ENCODE measurements at places on chromosomes 2 and 18.
A peak's percentile ranks its signal among the peaks of the same experiment; 100 is the strongest.

DNA sequence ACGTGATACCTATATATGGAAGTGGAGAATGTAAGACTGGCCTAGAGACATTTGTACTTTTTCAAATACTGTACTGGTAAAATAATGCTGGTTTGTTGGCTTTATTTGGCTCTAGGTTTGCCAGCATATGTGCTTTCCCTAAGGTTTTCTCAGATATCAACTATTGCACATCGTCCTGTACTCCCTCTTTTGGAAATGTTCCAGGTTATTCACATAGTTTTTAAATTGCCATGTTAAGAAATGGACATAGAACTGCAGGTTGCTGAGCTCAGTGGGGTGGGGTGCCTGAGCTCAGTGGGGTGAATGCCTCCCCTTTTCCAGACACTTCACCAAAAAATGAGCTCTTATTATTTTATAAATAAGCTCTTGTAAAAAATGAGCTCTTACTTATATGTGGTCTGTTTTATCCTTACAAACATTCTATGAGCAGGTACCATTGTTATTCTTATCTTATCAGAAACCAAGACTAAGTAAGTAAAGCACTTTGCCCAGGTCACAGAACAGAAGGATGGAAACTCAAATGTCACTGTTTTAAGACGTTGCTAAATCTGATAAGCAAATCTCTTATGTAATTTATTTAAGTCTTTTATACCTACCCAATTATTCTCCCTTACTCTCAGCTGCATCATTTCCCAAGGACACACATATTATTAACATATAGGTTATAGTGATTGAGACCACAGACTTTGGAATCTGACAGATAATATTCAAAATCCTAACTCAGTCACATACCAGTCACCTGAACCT, 99.0 kb downstream of the CPS1 start:
- no peak for DNase-seq

GRCh38 chr2:147792966-147793617, 51.7 kb upstream of the ACVR2A start:
- DNase-seq = no peak

- DNase-seq = no peak
Measured at GRCh38 chr2:119827866-119828507, 68.3 kb downstream of the PTPN4 start.

DNA sequence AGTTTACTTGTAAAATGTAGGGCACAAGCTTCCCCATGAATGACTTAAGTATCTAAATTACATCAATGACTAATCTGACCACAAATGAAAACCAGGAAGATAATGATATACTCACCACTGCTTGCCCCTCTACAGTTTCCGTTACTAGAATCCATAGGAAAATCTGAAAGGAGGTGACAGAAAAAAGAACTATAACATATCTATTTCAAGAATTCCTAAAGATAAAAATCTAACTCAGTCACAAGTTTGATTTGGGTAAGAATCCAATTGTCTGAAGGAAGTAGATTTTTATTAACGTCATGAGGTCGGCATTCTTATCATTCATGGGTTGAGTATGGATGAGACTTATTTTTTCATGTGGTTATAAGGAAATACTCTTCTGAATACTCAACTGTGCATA, 7.8 kb downstream of the FRZB start:
- no peak for DNase-seq

GRCh38 chr2:99881901-99882591, 260.3 kb downstream of the AFF3 start:
- no peak for DNase-seq

DNA sequence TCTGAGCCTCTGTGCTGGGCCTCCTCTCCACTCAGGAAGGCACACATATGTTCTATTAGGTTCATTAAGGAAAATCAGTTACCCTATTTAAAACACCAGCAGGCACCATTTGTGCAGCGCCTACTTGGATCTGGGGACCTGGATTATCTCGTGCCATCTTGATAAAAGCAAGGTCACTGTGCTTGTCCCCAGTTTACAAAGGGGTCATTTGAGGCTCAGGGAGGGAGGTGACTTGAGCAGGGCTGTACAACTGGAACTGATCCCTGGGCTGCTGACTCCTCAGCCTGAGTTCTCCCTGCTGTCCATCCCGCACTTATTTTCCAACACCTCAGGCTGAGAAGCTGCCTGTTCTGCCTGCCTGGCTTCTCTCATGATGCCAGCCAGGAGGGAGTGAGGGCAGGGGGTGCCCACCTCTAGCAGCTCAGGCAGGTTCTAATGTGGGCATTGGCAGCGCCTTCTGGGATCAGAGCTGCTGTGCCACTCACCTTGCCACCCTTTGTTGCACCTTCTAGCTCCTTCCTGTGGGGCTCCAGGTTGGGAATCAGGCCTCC, 120.3 kb downstream of the GLI2 start:
- DNase-seq = no peak

- DNase-seq = no peak
Measured at GRCh38 chr18:21805771-21806366, 65.3 kb downstream of the MIB1 start.

DNA sequence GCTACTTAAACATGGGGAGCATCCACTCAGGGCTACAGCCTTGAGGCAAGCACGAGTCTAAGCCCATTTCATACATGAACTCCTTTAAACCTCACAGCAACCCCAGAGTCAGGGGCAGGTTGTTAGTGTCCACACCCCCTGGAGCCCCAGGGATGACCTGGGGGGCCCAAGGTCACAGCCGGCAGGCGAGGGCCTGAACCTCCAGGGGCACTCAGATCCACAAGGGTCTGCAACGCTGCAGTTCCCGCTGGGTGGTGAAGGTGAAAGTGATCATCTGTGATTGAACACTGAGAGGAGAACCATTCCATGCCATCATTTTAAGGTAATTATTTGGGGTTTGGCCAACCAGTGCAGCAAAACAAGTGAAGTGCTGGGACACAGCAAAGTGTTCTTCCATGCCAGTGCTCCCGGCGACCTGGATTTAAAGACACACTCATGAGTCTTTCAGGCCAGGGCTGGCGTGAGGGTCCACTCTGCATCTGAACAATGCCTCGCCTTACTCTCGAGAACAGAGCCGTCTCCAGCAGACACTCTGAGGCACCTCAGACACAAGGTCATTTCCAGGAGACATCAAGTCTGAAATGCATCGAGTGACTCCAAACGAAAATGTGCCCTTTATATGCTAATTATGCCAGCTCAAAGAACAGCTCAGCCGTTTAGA, 61.6 kb upstream of the SNTG2 start:
- no peak for DNase-seq

DNA sequence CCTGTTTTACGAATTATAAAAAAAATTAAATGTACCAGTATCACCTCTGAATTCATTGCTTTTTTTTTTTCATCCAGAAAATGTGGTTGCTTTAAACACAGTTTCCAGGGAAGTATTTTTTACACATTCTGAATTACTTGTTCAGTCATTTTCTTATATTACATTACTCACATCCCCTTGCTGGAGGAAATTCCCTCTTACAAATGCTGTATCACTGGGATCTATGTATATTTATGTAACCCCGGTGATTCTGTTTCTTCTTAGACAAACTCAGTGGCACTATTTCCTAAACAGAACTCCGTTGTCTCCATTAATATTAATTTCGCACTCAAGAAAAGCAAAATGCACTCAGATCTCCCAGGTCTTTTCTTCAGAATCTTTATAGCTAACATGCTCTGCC, 1078.5 kb upstream of the ZEB2 start:
- no peak for DNase-seq

GRCh38 chr2:38394903-38395341, 17.8 kb upstream of the ATL2 start:
- no peak for DNase-seq

DNA sequence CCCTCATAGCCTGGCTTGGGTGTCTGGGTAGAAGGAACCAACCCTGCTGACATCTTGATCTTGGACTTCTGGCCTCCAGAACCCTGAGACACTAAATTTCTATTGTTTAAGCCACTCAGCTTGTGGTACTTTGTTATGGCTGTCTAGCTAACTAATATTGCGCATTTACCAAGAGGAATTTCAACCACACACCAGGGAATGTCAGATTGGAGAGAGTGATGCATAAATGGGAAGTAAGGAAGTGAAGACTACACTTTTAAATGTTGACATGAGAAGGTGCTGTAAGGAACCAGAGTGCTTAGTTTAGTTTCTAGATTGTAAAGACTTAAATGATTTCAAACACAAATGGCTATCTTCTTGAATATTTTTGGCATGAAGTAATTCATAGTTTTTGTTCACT, 98.9 kb upstream of the ITGB6 start:
- DNase-seq = no peak

- no peak for DNase-seq
Measured at GRCh38 chr2:37869304-37869703, 55.8 kb upstream of the RMDN2 start.

- DNase-seq = no peak
Measured at GRCh38 chr2:132604561-132604960, 65.4 kb downstream of the LYPD1 start.

DNA sequence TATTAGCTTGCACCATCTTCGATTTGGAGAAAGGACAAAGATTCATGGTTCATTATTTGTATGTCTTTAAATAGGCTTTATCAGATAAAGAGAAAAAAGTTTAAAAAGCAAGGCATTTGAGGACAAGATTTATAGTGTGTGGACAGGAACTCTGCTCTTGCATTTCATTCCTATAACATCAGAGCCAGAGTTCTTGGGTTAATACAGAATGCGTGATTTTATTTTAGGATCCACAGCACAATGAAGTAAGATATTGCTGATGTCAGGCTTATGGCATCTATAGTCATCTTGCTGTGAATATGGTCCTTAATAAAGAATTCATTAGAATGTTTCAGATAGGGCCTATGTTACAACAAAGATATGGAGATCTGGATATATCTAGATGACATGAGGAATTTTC, 19.7 kb downstream of the RASGRP3 start:
- no peak for DNase-seq

DNA sequence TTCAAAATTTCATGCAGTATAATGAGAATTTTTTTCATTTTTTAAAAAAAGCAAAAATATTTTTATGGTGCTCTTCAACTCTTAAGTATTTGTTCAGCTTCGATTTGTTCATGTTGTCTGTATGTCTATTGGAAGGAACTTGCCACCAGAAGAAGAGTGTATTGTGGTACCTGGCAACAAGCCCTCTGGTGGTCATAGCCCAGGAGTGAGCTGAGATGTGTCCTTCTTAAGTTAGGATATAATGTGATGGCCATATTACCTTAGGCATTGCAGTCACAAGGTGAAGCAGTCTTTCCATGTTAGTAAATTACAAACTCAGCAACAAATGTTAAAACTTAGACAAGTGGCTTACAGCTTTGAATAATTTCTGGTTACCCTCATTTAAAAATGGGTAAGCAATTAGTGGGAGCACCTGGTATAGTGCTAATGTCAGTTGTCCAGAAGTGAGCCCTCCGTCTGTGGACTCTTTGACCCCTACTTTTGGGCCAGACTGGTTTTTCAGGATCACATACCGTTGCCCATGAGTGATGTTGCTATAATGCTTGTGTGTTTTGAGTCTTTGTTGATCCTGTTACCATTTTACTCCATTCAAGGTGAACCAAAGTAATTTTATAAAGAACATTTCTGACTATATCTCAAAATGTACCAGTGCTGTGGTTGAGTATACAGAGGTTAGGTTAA, 57.4 kb downstream of the MYO1B start:
- no peak for DNase-seq

- no peak for DNase-seq
Measured at GRCh38 chr2:102331311-102331980, 20.1 kb downstream of the IL1RL1 start.

GRCh38 chr2:71879509-71880184, 268.0 kb downstream of the CYP26B1 start:
- DNase-seq = no peak

DNA sequence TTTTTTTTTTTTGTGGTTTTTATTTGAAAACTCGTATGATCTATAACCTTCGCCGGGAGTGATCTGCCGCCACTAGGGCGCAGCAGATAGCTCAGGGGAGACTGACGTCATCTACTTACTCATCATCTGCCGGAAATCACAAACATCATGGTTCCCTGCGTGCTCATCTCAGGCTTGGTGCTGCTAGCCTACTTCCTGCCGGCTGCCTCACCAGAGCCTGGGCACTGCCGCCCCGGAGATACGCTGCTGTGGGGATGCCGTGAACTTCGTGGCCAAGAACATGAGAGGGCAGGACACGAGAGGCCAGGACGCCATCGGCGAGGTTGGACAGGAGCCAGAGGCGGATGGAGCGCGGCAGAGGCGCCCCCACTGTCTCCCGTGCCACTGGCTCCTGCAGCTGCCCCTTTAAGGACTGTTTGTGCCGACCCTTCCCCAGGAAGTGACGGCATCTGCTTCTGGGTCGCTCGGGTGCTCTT, 68.8 kb downstream of the DOK6 start:
- no peak for DNase-seq

DNA sequence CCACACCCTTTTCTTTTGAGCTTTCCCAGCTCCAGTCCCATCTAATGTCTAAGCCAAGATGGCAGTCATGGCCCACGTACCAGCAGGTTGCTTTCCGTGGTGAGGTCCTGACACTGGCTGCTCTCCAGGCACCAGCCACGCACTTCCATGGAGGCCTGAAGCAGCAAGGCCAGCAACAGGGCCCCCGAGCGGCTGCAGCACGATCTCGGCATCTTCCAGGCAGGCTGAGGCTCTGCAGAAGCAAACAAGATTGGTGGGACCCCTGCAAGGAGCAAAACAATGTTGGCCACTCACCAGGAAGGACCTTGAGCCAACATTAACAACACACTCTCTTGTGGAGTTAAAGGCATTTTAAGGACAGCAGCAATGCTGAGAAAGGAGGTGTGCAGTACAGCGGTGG, 3.8 kb downstream of the POMC start:
- DNase-seq = peak; percentile 36

Measured in smooth muscle cell of the brain vasculature (primary cell).